ENCODE measurements at places on chromosomes 5 and 9. TPM values are rescaled to one million over a fixed set of nuclear protein-coding genes. Genes with fewer than 3 reads are reported as not detected.

- no peak overlapping the region for H3K4me3 ChIP-seq
- no peak for DNase-seq
- H3K27me3 ChIP-seq = no peaks in the 10 kb centered on the region
- no peaks in the 10 kb centered on the region for H3K4me1 ChIP-seq
- H3K27ac ChIP-seq = no peak overlapping the region
Measured at GRCh38 chr5:117741655-117742206, 1167.1 kb upstream of the SEMA6A start.

DNA sequence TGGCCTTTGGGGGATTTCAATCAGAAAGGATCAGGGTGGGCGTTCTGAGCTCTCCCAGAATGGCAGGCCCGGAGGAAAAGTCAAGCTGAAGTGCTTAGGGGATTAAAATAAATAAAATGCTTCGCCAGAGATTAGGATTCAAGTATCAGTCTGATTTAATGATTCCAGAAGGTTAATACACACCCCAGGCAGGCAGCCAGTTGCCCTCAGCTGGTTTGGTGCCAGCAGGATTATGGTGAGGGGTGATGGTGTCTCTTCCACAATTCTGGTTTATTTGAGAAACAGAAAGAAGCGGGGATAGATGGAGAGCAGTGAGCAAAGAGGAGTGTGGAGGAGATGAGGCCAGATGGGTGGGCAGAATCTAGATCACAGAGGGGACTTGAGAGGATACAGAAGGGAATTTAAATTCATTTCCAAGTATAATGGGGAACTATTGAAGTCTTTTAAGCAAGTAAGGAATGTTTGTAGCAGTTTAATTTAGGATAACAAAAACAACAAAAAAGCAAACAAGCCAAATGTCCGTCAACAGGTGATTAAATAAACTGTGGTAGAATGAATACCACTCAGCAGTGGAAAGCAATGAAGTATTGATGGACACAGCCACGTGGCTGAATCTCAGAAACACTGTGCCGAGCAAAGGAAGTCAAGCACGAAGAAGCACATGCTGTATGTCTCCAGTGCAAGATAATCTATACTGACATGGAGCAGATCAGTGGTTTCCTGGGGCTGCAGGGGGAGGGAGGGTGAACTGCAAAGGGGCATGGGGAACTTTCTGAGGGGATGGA, 297.7 kb downstream of the MSX2 start:
- H3K4me3 ChIP-seq = no peak overlapping the region
- H3K4me1 ChIP-seq = no peaks in the 10 kb centered on the region
- no peaks in the 10 kb centered on the region for H3K27me3 ChIP-seq
- DNase-seq = no peak
- H3K27ac ChIP-seq = no peak overlapping the region
- H3K36me3 ChIP-seq = no peaks in the 10 kb centered on the region

- H3K27me3 ChIP-seq = peaks cover 18% of the 10 kb centered on the region
- H3K27ac ChIP-seq = no peak overlapping the region
- no peaks in the 10 kb centered on the region for H3K36me3 ChIP-seq
- no peaks in the 10 kb centered on the region for H3K4me1 ChIP-seq
Measured at GRCh38 chr5:76099756-76100155, 16.6 kb downstream of the SV2C start.

- H3K4me3 ChIP-seq = no peak within 1 kb of the TSS
- no peaks in the 10 kb centered on the region for H3K27me3 ChIP-seq
- H3K4me1 ChIP-seq = no peaks in the 10 kb centered on the region
- H3K27ac ChIP-seq = no peak within 1 kb of the TSS
- peak; percentile 75 for DNase-seq
Measured at GRCh38 chr9:127706836-127707241, at the start of gene CFAP157. Gene CFAP157, plus strand, starts transcription at chr9:127706988. Its CDS starts 44 bp downstream, at chr9:127707032.

GRCh38 chr9:127955294-127956015, 17.8 kb upstream of the DPM2 start:
- no peaks in the 10 kb centered on the region for H3K27me3 ChIP-seq
- no peaks in the 10 kb centered on the region for H3K36me3 ChIP-seq
- H3K27ac ChIP-seq = peak overlapping the region; percentile 10
- peak; percentile 94 for DNase-seq
- H3K4me3 ChIP-seq = no peak overlapping the region

- peaks cover 8% of the 10 kb centered on the region for H3K4me1 ChIP-seq
- H3K27ac ChIP-seq = peak overlapping the region; percentile 6
- H3K36me3 ChIP-seq = no peaks in the 10 kb centered on the region
- H3K27me3 ChIP-seq = no peaks in the 10 kb centered on the region
Measured at GRCh38 chr5:54217826-54218503, 92.4 kb downstream of the ARL15 start.

DNA sequence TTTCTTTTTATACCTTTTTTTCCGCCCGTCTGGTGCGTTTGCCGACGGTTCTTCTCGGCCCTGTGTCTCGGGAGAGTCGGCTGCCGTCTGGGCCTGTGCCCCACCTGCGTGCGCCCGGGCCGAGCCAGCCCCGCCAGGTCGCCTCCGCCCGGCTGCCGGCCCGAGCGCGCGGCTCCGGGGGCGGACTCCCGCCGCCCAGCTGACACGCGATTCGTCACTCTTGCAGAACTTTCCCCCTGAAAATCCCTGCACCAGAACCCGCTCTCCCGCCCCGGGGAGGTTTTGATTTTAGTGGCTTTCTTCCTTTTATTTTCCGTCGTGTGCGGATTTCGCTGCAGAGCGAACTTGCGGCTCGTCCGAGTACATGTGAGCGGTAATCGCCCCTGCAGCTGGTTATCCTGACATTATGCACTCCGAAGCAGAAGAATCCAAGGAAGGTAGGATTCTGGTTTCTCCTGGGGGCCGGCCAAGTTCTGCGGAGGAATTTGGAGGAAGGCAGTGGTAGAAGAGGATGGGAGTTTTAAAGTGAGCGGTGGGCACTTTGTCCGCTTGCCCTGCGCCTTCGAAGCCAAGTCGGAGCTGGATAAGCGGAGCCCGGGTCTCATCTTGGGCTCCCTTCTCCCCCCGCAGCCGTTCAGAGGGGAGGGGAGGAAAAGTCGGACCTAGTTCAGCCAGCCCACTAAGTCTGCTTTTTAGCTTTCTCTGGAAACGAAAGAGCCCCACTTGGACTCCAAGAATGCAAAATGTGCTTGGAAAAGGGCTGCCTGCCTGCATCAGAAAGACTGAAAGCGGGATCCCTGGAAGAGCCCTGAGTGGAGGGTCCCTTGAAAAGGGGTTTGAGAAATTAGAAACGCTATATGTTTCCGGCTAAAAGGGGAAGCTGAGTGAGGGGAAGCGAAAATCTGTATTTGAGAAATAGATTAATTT, at the start of gene TNFAIP8:
Gene TNFAIP8 (plus strand): TSS at position 335 of the 927 bp plus-strand sequence. CDS start 72 bp downstream, at position 407.
- H3K27ac ChIP-seq = no peak within 1 kb of the TSS
- H3K36me3 ChIP-seq = peaks cover 3% of the 10 kb centered on the region
- H3K4me3 ChIP-seq = peak within 1 kb of the TSS; percentile 83
- peaks cover 13% of the 10 kb centered on the region for H3K4me1 ChIP-seq
- DNase-seq = peak; percentile 84

DNA sequence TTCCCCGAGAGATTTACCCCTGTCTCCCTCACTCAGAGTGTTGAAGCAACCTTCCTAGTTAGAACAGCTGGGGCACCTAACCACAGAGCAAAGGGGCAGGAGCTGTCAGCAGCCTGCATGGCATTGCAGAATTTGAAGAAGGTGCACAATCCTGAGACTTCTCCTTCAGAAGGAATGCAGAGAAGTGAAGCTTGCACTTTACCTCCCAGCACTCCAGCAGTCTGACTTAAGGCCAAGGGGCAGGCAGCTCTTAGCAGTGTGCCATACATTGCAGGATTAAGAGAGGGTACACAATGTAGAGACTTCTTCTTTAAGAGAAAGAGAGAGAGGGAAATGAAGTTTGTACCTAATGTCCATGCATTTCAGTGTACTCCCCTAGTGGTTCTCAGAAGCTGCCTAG, 236.0 kb upstream of the FBXL7 start:
- H3K4me3 ChIP-seq = no peak overlapping the region
- no peaks in the 10 kb centered on the region for H3K36me3 ChIP-seq
- DNase-seq = no peak
- no peak overlapping the region for H3K27ac ChIP-seq
- H3K27me3 ChIP-seq = no peaks in the 10 kb centered on the region

GRCh38 chr5:134905246-134905996, 490 bp downstream of the PCBD2 start:
- H3K36me3 ChIP-seq = no peaks in the 10 kb centered on the region
- peak overlapping the region; percentile 96 for H3K27ac ChIP-seq
- H3K4me1 ChIP-seq = no peaks in the 10 kb centered on the region
- peak overlapping the region; percentile 96 for H3K4me3 ChIP-seq

GRCh38 chr5:180390441-180391190, 37.5 kb upstream of the GFPT2 start:
- no peak overlapping the region for H3K4me3 ChIP-seq
- no peaks in the 10 kb centered on the region for H3K36me3 ChIP-seq
- DNase-seq = peak; percentile 58
- H3K4me1 ChIP-seq = no peaks in the 10 kb centered on the region
- no peaks in the 10 kb centered on the region for H3K27me3 ChIP-seq

GRCh38 chr9:37100741-37101140, 19.6 kb upstream of the ZCCHC7 start:
- no peak overlapping the region for H3K27ac ChIP-seq
- DNase-seq = no peak
- no peaks in the 10 kb centered on the region for H3K36me3 ChIP-seq
- no peaks in the 10 kb centered on the region for H3K4me1 ChIP-seq

- H3K27ac ChIP-seq = no peak overlapping the region
- no peaks in the 10 kb centered on the region for H3K36me3 ChIP-seq
- no peaks in the 10 kb centered on the region for H3K27me3 ChIP-seq
- no peaks in the 10 kb centered on the region for H3K4me1 ChIP-seq
Measured at GRCh38 chr5:76617675-76618074, 5.5 kb downstream of the F2RL2 start.

DNA sequence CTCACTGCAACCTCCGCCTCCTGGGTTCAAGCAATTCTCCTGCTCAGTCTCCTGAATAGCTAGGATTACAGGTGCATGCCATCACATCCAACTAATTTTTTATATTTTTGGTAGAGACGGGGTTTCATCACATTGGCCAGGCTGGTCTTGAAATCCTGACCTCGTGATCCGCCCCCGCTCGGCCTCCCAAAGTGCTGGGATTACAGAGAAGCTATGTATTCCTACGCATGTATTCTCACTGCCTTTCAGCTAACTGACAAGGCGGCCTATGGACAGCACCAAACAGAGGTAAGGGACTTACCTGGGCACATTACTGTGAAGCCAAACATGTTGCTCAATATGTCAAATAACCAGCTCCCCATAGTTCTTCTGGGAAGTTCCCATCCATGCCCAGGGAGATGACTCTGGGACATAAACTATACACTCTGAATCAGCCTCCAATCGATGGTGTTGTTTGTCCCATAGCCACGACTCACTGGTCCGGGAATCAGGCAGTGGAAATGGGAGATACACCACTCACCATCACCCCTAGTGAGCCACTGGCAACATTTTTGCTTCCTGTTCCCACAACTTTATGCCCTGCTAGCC, 114.6 kb downstream of the SYK start:
- H3K27me3 ChIP-seq = no peaks in the 10 kb centered on the region
- peaks cover 3% of the 10 kb centered on the region for H3K4me1 ChIP-seq
- DNase-seq = no peak
- H3K36me3 ChIP-seq = no peaks in the 10 kb centered on the region
- no peak overlapping the region for H3K27ac ChIP-seq

DNA sequence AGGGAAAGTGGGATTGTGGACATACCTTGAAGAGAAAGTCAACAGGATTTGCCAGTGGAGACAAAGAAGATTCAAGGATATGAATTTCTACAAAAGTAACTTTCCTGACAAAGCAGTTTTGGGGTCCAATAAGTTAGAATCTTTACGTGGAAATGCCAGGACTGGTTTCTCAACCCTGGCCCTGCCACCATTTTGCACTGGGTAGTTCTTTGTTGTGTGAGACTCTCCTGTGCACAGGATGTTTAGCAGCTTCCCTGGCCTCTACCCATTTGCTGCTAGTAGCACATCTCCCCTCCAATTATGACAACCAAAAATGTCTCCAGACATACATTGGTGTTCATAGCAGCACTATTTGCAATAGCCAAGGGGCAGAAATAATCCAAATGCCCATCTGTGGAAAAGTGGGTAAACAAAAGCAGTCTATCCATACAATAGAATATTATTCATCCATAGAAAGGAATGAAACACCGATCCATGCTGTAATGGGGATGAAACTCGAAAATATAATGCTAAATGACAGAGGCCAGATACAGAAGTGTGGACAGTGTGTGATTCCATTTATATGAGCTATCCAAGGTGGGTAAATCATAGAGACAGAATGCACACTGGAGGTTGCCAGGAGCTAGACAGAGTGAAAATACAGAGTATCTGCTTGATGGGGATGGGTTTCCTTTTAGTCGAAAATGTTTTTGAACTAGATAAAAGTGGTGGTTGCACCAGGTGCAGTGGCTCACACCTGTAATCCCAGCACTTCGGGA, 91.4 kb downstream of the NSUN2 start:
- no peak overlapping the region for H3K4me3 ChIP-seq
- H3K27me3 ChIP-seq = peaks cover 29% of the 10 kb centered on the region
- peak; percentile 17 for DNase-seq
- H3K4me1 ChIP-seq = no peaks in the 10 kb centered on the region
- H3K27ac ChIP-seq = no peak overlapping the region

DNA sequence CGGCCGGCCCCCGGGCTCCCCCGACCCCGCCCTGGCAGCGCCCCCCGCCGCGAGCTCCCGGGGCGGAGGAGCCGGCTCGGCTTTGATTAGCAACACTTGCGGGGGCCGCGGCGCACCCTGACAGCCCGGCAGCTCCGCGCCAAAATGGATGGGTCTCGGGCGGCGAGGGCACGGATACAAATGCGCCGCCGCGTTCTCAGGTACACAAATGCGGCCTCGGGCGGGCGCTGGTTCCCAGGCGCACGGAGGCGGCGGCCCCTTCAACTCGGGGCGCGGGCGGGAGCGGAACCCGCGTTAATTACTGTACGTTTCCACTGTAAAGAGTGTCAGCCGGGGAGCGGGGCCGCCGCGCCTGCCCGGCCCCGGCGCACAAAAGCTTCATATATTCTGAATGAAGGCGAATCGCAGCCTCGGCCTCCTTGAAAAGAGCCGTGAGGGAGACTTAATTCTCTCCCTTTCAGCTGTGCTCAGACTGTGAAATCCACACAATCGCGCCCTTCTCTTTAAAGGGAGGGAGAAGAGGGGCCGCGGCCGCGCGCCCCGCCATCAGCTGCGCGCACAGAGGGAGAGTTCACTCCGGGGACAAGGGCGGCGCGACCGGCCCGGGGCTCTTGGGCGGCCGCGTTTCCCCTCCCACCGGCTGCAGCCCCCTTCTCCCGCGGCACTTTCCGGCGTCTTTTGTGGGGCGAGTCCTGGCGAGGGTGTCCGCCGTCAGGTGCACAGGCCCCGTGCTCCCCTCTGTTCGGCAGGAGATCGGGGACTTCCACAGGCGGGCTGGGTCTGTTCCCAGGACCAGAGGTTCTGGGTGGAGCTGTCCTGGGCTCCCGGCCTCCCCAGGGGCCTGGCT, 27.0 kb downstream of the MSX2 start:
- peak overlapping the region; percentile 80 for H3K27ac ChIP-seq
- H3K4me3 ChIP-seq = peak overlapping the region; percentile 80
- H3K27me3 ChIP-seq = peaks cover 62% of the 10 kb centered on the region
- no peaks in the 10 kb centered on the region for H3K4me1 ChIP-seq

GRCh38 chr5:150631326-150631701, 9.1 kb upstream of the SYNPO start:
- H3K36me3 ChIP-seq = no peaks in the 10 kb centered on the region
- no peak overlapping the region for H3K27ac ChIP-seq
- H3K4me3 ChIP-seq = no peak overlapping the region

GRCh38 chr9:111743275-111743674, 51.5 kb downstream of the SHOC1 start:
- H3K27ac ChIP-seq = no peak overlapping the region
- H3K36me3 ChIP-seq = no peaks in the 10 kb centered on the region
- DNase-seq = no peak
- no peak overlapping the region for H3K4me3 ChIP-seq
- H3K4me1 ChIP-seq = no peaks in the 10 kb centered on the region

GDA gene
- 5.0 TPM for total RNA-seq

ANXA2R gene
- 0.97 TPM for total RNA-seq

SMIM23 gene
- not detected for total RNA-seq

TTC16 gene
- not detected for total RNA-seq

SLC1A1 gene
- 11.3 TPM for total RNA-seq

Data from endodermal cell (in vitro differentiated cells).